RWPE2 (cell line): ENCODE measurements at places on chromosomes 1 and 21.

- peak; percentile 69 for DNase-seq
Measured at GRCh38 chr1:244214009-244214967, 163.2 kb downstream of the ZBTB18 start.

DNA sequence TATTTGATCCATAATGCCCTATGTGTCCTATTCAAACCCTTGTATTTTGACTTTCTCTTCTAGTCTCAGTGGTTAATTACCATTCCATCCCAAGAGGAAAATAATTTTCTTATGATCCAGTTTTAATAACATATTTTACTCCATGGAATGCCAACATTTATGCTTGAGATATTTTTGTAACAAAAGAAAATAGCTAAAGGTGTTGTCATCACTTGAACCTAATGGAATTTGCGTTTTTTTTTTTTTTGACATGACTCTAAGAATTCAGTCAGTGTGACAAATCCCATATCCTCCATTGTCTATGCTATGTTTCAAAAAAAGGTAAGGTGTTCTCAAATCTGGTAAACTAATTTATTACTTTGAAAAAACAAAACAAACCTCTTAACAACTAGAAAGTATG is 324.1 kb upstream of the ADAMTS5 start:
- no peak for DNase-seq

- DNase-seq: peak; percentile 4
Measured at GRCh38 chr1:25064465-25065240, 134.6 kb upstream of the RUNX3 start.

- no peak for DNase-seq
Measured at GRCh38 chr1:89962742-89963075, 32.2 kb upstream of the ZNF326 start.

- DNase-seq: no peak
Measured at GRCh38 chr1:81703756-81704463, 96.8 kb upstream of the ADGRL2 start.

DNA sequence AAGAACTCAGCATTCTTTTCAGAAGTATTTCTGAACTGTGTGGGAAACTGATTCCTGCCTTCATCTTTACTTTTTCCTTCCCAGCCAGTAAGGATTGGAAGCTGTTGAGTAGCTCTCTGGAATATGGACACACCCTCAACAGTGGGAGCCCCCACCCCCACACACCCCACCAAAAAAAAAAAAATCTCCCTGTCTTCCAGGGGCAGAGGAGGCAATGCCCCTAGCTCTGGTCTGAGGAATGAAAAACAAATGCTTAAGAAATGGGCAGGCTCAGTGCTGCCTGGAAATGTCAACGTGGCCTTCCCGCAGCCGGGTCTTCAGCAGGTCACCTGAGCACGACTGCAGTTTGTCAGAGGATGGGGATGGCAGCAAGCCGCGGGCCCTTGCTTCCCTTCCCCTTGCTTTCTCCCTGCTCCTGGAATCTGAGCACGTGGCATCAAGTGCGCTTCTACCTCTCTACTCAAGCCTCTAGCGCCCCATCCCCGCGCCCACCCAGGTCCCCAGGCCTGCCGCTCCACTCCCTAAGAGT is 479 bp downstream of the RGS16 start:
- no peak for DNase-seq

DNA sequence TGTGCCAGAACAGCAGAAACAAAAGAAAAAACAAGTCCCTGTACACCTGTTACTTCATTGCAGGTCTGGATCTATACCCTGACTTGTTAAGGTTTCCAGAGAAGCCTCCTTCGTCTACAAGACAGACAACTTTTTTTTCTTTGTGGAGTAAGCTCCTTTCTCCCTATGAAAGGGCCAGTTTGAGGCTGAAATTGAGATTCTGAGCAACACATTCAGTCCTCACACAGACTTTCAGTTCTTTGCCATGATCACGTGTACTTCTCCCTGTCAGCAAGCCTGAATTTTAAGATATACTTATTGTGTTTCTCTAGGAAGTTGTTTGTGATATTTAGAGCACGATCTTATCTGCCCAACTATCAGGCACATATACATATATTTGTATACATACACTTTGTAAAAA is 374.0 kb downstream of the NTNG1 start:
- DNase-seq: no peak
